ENCODE measurements at places on chromosomes 3 and 15.
A peak's percentile ranks its signal among the peaks of the same experiment; 100 is the strongest.

DNA sequence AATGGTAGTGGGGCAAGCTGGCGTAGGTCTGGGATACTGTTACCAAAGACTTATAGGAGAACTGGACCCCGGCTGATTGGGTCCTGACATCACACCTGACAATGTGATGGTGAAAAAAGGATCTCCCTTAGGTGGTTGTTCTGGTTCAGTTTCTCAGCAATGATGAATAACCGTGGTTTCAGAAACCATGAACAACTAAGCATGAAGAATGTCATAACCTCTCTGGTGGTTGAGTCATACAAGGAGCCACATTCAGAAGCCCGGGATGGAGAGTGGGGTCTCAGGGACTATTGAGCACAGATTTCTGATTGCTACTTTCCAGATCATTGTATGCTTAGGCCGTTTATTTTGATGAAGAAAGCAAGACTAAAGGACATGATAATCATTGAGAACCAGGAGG, 17.4 kb downstream of the GPR160 start:
- no peak overlapping the region for H3K27ac ChIP-seq
- DNase-seq = no peak
- H3K4me3 ChIP-seq = no peak overlapping the region
- peaks cover 40% of the 10 kb centered on the region for H3K4me1 ChIP-seq
- no peaks in the 10 kb centered on the region for H3K27me3 ChIP-seq
- H3K36me3 ChIP-seq = no peaks in the 10 kb centered on the region

DNA sequence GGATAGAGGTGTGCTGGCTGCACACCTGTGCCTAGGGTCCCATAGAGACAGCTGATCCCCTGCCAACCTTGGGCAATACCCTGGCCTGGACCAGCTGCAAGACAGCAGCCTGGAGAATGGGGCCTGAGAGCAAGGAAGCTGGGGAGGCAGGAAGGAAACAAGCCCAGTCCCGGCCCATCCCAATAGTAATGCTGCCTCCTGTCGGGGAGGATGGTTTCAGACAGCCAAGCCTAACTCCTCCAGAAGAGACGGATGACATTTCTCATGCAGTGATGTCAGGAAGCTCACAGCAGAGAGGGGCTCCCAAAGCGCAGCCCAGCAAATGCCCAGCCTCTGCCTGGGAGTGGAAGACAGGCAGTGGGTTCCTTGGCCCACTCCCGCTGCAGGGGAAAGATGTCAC, 408.8 kb downstream of the OCA2 start:
- H3K36me3 ChIP-seq = no peaks in the 10 kb centered on the region
- no peaks in the 10 kb centered on the region for H3K27me3 ChIP-seq
- peak; percentile 28 for DNase-seq
- H3K4me3 ChIP-seq = no peak overlapping the region
- peaks cover 6% of the 10 kb centered on the region for H3K4me1 ChIP-seq

DNA sequence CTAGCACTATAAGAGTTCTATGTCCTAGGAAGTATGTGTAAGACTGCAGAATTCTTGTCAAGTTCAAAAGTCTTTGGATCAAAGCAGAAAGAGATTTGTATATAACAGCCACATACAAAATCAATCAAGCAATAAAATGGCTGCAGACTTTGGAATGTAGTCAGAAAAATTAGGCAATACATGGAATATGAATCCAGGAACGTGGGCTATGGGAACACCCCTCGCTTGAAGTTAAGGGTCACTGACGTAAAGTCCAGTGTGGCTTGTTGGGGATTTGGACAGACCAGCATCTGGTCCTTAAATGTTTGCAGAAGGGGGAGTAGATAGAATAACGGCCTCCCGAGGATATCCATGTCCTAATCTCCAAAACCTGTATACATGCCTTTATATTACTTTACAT, 178.6 kb downstream of the ADAMTS9 start:
- 0 out of 2 replicates have a peak, but pooled peaks cover 7% of the 10 kb centered on the region for H3K4me1 ChIP-seq
- no peaks in the 10 kb centered on the region for H3K27me3 ChIP-seq
- no peak overlapping the region for H3K4me3 ChIP-seq
- H3K36me3 ChIP-seq = no peaks in the 10 kb centered on the region
- DNase-seq = no peak
- no peak overlapping the region for H3K27ac ChIP-seq

DNA sequence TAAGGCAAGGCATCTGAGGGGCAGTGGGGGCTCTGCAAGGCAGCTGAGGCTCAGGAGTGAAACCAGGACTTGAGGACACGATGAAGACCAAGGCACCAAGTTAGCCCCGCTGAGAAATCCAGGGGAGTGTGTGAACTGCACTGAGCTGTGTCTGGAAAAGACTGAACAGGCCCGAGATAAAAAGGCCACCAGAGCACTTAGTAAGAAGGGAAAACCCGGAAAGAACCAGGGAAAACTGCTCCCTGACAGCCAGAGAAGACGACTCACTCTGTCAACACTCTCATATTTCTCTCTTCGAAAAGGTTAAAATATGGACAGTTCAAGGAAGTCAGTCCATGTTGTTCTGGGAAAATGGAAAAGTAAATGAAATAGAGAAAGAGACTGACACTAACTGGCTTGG, 109.0 kb downstream of the SEC22A start:
- H3K36me3 ChIP-seq = no peaks in the 10 kb centered on the region
- peaks cover 44% of the 10 kb centered on the region for H3K4me1 ChIP-seq
